Pons (tissue), 1 donor: ENCODE measurements at places on chromosomes 16 and 17.
A peak's percentile ranks its signal among the peaks of the same experiment; 100 is the strongest.

GRCh38 chr17:58432806-58433573, 15.7 kb upstream of the RNF43 start:
- no peak for DNase-seq

DNA sequence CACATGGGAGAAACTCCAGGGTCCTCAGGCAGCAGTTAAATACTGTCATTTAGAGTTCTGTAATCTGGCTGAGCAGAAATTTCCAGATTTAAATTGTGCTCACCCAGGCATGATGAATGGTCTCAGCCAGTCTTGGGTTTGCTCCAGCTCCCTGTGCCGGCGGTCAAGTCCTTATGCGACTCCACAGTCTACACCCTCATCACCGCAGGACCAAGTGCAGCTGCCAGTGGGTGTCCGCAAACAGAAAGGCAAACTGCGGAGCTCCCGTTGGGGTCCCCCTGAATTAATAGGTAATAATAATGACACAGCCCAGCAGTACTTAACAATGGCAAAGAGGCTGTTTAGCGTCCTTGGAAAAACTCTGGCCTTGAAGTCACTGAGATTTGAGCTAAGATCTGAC, 3.9 kb upstream of the CACNG4 start:
- no peak for DNase-seq

GRCh38 chr16:77744141-77744540, 21.8 kb downstream of the NUDT7 start:
- DNase-seq: no peak

- peak; percentile 25 for DNase-seq
Observed at GRCh38 chr17:75695141-75695829, 26.0 kb upstream of the ITGB4 start.

GRCh38 chr17:6162216-6162615, 92.0 kb downstream of the WSCD1 start:
- DNase-seq: no peak

- DNase-seq: no peak
Observed at GRCh38 chr17:58420827-58421226, 3.5 kb upstream of the RNF43 start.

DNA sequence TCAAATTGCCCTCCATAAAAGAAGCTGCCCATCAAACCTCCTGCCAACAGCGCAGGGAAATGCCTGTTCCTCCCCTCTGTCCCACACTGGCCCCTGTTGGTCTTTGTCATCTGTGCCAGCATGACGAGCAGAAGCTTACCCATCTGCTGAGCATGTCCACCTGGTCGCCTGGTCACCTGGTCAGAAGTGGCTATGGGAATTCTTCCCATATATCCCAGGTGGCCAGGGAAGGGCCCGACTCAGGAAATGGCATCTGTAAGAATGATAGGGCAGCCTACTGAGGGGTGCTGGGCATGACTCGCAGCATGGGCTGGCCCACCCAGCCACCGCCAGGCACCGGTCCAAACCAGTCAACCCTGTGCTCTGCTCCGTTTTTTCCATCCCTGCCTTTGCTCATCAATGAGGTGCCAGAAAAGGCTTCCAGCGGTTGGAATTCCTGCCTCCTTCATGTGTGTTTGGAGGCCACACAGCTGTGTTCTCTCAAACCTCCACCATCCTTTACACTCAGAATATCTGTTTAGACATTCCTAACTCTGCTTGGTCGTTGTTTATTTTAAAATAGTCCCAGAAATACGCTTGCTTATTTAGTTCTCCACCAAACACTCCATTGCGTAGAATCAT, 145.2 kb downstream of the CLEC16A start:
- DNase-seq: no peak

- DNase-seq: no peak
Observed at GRCh38 chr17:9517396-9517795, 58.2 kb downstream of the STX8 start.

- DNase-seq: peak; percentile 26
Observed at GRCh38 chr16:10806698-10807097, 11.9 kb downstream of the TVP23A start.

DNA sequence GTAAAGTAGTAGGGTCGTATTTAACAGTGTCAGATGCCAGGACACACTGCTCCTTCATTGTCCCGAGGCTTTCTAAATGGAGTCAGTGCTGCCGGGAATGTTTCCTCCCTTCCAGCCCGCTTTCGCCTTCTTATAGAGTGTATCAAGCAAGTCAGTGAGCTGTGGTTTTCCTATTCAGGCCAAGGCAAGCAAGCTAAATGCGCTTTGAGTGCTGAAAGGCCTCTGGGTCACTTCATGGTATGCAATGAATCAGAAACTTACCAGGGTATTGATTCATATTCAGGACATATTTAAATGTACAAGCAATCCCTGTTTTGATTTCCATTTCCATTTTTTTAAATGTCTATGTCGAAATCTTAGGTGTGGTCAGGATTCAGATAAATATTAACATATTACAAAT, 327.9 kb upstream of the SOX9 start:
- DNase-seq: no peak

DNA sequence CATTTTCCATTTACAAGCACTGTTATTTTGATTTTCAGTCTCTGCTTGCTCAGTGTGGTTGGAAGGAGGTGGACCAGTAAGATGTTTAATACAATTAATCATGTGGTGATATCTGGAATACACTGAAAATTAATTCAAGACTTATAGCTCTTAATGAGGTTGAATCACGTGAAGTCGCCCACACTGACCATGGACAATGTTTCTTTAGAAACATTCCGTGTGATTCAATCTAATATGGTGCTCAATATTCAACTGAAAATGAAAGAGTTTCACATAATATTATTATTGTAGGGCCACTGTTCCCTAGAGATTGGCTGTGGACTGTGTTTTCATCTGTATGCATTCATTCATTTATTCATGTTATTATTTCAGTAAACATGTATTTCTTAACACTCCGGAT, 45.2 kb upstream of the MAF start:
- DNase-seq: no peak

- no peak for DNase-seq
Observed at GRCh38 chr17:12806630-12807029, 17.3 kb downstream of the ARHGAP44 start.

DNA sequence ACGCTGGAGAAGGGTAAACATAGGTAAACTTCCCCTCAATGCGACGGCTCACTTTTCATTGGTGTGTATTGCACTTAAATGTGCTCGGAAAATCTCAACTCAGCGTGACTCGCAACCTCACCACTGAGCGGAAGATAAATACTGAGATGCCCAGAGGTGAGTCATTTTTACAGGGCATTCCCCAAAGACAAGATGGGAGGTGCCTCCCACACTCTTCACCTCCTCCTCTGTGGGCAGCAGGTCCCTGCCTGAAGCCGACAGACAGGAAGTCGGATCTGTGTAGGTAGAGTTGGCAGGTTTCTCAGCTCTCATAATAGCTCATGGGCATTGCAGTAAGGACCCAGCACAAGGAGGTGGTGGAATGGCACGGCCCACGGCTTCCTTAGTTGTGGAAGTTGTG, 274.6 kb upstream of the HSBP1 start:
- no peak for DNase-seq

- DNase-seq: no peak
Observed at GRCh38 chr17:73976676-73977521, 226.6 kb upstream of the RPL38 start.

- DNase-seq: no peak
Observed at GRCh38 chr16:28820016-28820415, 2.8 kb upstream of the ATXN2L start.

GRCh38 chr16:6771956-6772355, 560.7 kb upstream of the RBFOX1 start:
- DNase-seq: no peak

DNA sequence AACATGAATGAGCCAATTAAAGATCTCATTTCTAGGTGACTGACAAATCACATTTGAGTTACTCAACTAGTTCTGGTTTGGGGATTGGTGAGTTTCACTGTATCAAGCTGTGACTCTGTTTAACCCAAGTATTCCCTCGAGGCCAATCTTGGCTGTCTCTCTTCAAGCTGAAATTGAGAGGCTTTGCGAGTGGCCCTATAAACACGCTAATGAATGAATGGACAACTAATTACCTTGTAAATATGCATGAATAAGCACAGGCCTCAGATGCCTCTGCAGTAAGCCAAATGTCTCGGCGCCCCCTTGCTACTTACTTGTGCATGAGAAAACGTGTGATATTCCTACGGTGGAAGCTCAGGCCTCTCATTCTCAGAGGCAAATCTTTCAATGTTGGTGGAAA, 450.3 kb upstream of the PSMD7 start:
- DNase-seq: no peak

DNA sequence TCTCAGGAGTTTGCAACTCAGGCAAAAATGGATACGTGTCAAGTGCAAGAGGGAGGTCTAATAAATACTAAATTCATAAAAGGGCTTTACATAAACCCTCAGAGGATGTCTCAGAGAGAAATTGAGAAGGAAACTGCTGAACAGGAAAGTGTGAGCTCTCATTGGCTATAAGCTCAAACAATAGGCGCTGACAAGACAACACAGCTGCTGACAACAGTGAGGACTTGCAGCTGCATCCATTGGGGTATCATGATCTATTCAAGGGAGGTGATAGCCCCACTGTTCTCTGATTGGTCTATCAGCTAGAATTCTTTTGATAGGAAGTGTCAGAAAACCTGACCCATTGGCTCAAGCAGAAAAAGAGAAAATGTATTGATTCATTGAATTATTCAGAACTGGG, 187.2 kb downstream of the CBLN1 start:
- peak; percentile 64 for DNase-seq

DNA sequence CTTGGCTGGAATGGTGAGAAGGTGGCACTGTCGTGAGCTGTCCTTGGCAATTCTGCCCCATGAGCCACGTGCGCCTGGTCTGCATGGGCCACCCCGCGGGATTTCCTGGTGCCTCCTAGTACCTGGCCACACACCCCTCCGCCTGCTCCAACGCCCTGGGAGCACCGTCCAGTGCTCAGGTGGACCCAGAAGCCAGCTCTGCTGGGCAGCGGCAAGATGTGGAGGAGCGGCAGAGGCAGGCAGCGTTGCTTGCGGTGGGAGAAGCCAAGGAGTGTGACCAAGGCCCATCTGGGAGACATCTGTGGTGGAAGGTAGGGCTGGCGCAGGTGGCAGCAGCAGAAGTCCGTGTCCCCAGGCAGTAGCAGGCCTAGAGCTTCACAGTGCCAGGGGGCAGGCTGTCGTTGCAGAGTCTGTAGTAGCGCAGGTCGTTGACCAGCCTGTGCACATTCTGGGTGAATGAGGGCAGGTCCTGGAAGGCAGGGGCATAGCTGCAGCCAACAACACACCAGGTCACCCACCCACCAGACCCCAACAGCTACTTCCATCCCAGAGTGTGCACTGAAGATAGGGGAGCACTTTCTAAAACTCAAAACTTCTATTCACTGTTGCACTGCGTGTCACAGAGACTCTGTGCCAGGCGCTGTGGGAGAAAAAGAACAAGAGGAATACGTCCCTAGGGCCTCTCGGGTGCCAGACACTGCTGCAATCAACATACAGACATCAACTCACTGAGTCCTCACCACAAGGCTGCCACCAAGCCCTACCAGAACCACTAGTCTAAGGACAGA, 34.9 kb upstream of the GSG1L start:
- no peak for DNase-seq

DNA sequence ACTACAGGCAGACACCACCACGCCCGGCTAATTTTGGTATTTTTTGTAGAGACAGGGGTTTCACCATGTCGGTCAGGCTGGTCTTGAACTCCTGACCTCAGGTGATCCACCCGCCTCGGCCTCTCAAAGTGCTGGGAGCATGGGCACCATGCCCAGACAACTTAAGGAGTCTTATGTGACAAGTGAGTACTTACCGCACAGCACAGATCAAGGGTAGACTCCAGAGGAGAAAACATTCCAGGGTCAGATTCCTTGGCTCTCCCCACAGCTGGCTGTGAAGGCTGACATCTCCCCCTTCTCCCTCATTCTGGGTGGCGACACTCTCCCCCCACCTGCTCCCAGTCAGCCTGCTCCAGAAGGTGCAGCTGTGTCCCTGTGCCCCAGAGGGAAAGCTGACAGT, 10.6 kb downstream of the ZSCAN10 start:
- DNase-seq: no peak

GRCh38 chr16:28858421-28858820, 5.2 kb upstream of the SH2B1 start:
- no peak for DNase-seq

DNA sequence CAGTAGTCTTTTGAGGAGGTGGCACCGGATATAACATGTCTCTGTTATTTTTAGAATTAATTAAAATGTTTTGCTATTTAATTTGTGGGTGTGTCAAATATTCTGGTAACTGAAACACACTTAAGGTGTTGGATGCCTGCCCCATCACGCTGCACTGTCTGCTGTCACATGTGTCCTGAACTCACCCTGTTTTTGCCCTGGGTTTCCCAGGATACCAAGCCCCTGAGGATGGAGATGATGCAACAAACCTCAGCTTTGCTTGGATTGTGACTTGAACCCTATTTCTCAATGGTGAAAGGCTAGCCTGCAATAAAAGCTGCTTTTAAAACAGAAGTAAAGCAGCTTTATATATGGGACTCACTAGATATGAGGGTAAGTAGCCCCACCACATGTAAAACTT, 11.5 kb upstream of the DUSP14 start:
- DNase-seq: no peak

GRCh38 chr17:6913608-6914443, 82.0 kb upstream of the ALOX12 start:
- DNase-seq: peak; percentile 56

- DNase-seq: no peak
Observed at GRCh38 chr17:46892192-46892703, 30.7 kb upstream of the GOSR2 start.

DNA sequence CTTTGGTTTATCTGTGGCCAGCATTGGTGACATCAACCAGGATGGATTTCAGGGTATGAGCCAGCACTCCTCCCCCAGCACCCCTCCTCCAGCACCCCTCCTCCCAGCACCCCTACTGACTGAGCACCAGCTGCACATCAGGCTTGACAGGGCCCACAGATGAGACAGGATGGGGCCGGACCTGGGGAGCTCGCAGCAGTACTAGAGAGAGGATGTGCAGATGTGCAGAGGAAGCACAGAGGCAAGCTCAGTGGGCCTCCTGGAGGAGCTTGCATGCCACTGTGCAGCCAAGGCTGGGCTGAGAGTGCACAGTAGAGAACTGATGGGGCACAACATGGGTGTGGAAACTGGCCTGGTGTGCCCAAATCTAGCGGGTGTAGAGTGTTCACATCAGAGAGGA, 16.2 kb downstream of the ITGA3 start:
- no peak for DNase-seq

DNA sequence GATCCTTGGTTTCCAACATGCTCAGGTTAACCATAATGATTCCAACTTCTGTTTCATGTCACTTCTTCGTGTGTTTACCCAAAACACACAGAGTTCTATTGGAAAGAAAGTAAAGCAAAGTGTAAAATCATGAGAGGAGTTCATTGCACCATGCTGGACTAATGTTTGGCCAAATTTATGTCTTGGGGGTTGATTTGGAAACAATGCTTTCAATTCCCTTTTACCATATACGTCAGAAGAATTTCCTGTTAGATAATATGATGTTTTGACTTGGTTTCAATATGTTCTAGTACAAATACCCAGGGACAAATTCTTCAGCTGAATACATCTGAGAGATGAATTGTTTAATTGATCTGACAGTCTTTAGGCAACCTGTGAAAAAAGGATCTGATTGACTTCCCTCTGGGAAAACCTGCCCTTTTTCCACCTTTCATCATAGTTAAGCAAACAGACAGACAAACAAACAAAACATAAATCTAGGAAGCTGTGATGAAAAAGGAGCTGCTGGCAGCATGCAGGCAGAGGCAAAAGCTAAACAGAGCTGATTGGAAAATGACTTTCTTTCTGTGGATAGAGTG, 26.0 kb upstream of the MPHOSPH6 start:
- no peak for DNase-seq
